ENCODE measurements at places on chromosomes 2 and 18.
A peak's percentile ranks its signal among the peaks of the same experiment; 100 is the strongest.

DNA sequence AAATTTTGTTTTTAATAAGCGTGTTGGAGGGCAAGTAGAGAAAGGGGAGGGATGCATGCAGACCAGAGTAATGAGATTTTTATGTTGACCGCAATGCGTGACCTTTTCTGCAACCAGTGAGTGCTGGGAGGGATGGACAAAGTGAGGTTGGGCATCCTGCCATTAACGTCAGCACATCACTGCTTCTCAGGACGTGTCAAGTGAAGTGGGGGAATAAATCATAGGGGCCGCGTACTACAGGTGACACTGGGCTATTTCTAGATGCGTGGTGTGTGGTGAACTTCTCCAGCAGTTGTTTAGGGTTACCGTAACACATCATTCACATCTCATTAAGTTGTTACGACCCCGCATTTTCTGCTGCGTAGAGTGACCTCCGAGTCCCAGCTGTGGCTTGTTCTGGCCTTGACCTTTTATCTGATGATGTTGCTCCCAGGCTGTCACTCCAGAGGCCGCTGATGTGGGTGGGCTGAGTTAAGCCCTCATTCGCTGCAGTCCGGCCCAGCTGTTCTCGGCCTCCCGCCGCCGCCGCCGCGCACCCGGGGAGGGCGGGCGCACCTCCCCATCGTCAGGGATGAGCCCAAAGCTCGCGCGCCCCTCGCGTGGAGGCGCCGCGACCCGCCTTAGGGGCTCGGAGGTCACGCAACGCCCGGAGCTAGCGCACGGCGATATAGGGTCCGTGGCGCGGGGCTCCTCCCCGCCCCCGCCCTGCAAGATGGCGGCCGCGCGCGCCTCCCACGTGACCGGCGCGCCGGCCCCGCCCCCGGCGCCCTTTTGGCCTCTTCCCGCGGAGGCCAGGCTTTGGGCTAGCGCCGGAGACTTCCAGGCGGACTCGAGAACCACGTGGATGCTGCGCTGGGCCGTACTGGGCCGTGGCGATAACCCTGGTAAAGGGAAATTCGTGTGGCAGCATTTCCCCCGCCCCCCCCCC lies 3.5 kb downstream of the ZCCHC2 start:
- DNase-seq = peak; percentile 82

DNA sequence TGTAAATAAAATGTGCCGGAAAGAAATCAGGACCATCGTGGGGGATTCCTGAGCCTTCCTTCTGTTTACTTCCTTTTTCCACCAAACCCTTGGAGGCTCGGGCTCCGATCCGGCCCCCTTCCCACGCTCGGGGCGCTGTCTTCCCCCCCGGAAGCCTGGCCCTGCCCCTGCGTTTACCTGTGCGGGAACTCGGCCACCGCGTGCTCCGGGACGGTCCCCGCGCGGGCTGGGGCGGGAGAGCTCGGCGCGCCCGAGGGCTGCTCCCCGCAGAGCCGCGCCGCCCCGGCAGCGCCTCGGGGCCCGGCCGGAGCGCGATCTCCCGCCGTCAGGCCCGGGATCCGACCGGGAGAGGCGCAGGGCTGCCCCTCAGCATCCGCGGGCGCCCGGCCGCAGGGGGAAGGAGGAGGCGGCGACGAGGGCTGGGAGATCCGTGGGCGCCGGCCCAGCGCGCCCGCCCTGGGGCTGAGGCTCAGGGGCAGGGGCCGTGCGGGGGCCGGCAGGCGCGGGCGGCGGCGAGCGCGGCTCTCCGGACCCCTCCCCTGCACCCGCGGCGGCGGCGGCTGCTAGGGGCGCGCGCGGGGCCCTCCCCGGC lies 435 bp downstream of the ADCY3 start:
- no peak for DNase-seq

DNA sequence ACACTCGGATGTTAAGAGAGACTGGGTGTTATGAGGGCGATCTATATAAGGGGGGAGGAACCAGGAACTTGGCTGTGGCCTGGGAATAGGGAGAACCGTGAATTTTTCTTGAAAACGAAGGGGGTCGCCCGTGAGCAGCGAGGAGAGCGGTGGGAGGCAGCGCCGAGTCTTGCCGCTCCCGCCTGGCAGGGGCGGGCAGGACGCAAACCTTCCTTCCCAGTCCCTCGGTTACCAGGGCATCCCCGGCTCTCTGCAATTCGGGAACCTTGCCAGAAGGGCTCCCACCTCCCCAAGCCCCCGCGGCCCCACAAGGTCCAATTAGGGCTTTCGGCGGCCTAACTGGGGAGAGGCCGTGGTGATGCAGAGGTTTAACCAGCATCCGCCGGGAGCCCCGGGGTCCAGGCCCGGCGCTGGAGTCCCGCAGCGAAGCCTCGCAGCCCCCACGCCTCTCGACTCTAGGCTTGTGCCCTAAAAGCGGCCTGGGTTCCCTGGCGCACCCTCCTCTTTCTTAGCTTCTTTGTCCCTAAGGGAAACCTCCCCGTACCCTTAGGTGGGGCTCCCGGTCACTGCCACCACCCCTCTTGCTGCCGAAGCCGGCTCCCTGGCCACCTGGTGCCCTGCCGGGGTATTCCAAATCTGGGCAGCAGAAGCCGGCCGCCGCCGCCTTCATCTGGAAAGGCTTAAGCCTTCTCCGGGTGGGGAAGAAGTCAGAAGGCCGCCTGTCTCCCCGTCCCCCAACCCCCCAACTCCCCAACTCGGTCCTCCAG lies 680 bp upstream of the FHOD3 start:
- DNase-seq = peak; percentile 73

DNA sequence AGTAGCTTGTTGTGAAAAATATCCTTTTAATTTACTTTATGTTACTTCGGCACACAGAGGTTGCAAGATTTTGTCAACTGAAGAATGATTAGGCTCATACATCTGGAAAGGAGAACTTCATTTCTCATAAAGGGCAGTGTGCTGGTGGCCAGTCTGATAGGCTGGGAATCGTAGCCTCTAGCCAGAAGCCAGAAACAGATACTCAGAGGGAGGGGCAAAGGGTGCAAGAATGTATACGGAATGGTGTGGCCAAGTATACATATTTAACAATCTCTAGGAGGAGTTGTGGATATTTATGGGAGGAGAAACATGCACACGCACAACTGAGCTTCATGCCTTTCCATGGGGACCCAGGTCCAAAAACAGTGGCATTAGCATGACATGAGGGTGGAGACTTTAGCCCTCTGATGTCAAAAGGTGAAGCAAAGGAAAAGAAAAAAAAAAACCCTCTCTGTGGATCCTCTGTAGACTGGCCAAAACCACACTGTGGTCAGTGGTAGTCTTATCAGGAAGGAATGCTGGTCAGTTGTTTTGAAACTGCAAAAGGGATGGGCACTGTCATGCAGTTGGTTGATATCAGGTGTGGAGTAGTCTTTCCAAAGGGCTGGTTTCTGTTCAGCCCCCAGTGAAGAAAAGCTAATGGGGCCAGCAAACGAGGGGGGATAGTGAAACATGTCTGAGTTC lies 34.9 kb upstream of the APCDD1 start:
- no peak for DNase-seq
